ENCODE measurements at places on chromosomes 7 and 10.

DNA sequence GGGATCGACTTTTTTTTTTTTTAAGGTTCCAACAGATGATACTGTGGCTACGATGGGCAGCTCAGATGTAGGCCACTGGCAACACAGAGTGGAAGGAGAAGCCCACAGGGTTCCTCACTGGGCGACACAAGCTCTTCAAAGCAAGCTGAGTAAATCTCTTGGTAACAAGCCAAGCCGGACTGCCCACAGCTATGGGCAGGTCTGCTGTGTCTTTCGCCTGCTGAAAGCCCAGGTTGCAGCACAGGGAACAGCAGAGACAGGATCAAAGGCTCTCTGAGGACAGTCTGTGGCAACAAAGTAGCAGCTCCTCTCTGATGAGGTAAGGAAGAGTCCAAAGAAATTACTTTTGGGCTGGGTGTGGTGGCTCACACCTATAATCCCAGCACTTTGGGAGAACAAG is 83.6 kb downstream of the KCNMA1 start:
- no peak for DNase-seq

DNA sequence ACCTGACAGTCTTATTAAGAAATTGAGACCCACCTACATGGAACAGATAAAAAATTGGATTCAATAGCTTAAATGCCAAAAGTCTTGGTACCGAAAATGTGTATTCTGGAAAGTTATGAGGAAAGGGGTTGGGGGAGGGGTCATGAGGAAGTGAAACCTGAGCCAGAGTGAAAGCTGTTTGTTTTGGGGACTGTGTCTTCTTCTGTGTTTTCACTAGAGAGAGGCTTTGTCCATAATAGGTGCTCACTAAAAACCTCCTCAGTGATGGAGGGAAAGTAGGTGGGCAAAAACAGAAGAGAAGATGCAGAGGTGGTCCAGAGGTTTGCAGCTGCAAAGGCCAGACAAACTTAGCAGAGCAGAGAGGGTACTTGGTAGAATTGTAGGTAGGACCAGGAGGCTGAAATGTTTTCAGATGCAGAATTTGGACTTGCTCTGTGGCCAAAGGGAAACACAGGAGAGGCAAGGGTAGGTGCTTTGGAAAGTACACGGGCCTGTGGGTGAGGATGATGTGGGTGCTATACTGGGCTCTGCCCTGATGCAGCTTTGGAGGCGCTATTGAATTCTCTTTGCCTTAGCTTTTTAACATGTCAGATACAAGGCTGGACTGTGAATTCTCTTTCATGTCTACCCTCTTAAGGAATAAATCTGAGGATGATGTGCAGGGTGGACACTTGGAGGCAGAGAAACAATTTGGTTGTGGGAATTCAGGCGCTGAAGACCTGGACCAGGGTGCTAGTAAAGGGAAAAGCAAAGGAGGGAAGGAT is 254.6 kb downstream of the PTEN start:
- no peak for DNase-seq

- no peak for DNase-seq
Measured at GRCh38 chr10:133537546-133538545, 10.7 kb downstream of the CYP2E1 start.

- DNase-seq = no peak
Measured at GRCh38 chr7:127652333-127653248, 597 bp downstream of the SND1 start.

GRCh38 chr7:87944547-87944946 is 10.5 kb downstream of the ADAM22 start:
- DNase-seq = no peak

DNA sequence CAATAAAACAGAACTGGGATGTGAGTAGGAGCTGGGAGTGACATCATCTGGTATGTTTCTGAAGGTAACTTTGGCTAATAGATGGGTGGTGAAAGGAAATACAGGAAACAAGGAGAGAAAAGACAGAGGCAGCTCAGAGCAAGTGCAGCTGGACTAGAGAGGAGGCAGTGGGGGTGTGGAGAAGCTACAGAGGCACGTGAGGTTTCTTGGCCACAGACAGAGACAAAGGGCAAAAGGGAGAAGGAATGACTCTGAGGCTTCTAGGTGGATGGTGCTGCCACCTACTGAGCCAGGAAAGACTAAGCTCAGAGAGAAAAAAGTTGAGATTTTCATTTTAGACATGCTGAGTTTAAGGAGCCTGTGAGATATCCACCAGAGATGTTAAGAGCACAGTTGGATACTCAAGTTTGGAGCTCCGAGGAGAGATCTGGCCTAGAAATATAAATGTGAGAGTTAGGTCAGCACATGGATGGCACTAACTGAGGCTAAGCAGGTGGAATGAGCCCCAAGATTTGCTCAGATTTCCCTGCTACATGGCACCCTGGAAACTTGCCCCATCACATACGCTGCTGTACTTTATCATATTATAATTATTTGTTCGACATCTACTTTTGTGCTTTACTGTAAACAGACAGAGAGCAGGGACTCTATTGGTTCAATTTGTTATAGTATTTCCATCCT is 293.0 kb upstream of the IMMP2L start:
- DNase-seq = no peak

DNA sequence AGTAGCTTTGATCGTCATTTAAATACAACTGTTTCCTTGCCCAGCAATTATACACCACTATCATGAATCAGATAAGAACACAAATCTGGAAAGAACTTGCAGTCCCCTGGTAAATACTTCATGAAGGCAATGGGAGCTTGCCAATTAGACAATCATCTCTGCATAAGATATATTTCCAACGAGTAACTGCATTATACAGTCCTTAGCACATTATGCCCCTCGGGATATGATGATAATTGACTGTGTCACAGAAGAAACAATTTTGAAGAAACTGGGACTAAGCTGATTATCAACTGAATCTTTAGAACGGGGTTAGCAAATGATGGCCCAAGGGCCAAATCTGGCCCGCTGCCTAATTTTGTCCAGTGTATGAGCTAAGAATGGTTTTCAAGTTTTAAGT is 155.7 kb downstream of the TRIL start:
- DNase-seq = no peak

- DNase-seq = no peak
Measured at GRCh38 chr10:31803606-31804351, 124.9 kb downstream of the ARHGAP12 start.

- DNase-seq = no peak
Measured at GRCh38 chr10:672992-673391, 16.5 kb downstream of the DIP2C start.

GRCh38 chr10:84789026-84789425 is 460.6 kb downstream of the CCSER2 start:
- DNase-seq = no peak

- DNase-seq = no peak
Measured at GRCh38 chr10:45566415-45566814, 106.2 kb downstream of the ZFAND4 start.

- no peak for DNase-seq
Measured at GRCh38 chr10:11677480-11677879, 64.7 kb upstream of the ECHDC3 start.

DNA sequence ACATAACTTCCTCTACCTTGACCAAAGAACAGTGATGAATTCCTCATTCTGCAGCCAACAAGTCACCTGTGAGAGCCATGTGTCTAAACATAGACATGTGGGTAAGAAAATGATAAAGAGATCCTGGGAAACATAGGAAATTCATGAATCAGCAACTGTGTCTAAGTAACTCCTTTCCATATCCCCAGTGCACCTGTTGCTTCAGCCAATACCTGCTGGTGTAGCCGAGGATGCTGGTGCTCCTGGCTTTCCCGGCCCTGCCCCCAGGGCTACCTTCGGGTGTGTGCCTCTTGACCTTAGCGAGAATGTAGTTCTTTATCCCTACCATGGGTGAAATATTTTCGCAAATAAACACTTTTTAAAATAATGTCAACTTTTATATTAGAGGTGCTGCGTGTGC is 114.1 kb downstream of the OR13A1 start:
- DNase-seq = no peak

- DNase-seq = no peak
Measured at GRCh38 chr10:111035542-111035941, 41.3 kb upstream of the ADRA2A start.

GRCh38 chr10:106775127-106775526 is 389.4 kb downstream of the SORCS1 start:
- no peak for DNase-seq

- no peak for DNase-seq
Measured at GRCh38 chr10:81838950-81839349, 36.0 kb upstream of the NRG3 start.

- no peak for DNase-seq
Measured at GRCh38 chr7:143279186-143280098, 5.3 kb upstream of the TMEM139 start.

DNA sequence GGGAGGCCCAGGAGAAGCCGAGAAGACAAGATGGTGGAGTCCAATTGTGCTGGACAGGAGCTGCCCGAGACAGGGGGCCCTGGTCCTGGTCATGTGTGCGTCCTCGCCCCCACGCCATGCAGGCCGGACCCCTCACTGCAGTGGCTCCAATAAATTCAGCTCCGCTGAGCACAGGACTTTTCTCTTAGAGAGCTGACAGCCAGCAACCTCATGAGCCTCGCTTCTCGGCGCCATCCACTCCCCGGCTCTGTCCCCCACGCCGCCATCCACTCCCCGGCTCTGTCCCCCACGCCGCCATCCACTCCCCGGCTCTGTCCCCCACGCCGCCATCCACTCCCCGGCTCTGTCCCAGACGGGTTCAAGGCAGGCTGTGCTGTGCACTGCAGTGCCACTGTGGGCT is 2.8 kb upstream of the UTF1 start:
- no peak for DNase-seq

- DNase-seq = peak; percentile 4
Measured at GRCh38 chr7:107044347-107045194, at the start of gene PRKAR2B. TSS of gene PRKAR2B (plus strand) at chr7:107044705. CDS start at chr7:107044908, 203 bp downstream.

DNA sequence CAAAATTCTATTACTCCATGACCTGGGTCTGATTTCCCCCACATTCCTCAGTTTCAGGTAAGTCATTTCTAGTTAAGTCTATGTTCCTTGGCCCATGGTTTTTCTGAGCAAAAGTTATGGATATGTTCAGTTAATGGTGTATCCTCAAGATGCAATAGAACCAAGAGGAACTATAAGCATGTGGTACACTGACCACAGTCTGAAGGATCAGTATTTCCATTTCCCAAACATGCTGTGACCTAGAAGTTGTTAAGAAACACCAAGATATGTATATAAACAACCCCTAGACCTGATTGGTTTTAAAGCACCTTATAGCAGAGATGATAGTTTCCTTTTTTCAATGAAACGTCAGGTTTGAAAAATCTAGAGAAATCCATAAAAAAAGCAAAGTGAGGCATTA is 94.2 kb upstream of the ABCB5 start:
- DNase-seq = no peak

DNA sequence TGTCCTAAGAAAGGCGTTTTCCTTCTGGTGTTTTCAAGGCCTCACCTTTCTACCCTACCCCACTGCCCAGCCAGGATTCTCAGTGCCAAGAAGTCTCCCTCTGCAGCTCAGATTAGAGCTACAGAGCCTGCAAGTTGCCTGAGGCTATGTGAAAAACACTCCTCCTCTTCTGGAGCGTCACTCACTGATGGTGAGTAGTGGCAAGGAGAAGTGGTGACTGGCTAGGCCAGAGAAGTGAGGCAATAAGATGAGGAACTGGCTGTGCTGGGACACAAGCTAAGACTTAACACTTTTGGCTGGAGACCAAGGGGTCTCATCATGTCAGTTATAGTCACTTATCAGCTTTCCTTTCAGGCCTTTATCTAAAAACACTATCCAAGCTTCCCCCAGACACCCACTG is 86.7 kb upstream of the PRKAR2B start:
- DNase-seq = no peak

DNA sequence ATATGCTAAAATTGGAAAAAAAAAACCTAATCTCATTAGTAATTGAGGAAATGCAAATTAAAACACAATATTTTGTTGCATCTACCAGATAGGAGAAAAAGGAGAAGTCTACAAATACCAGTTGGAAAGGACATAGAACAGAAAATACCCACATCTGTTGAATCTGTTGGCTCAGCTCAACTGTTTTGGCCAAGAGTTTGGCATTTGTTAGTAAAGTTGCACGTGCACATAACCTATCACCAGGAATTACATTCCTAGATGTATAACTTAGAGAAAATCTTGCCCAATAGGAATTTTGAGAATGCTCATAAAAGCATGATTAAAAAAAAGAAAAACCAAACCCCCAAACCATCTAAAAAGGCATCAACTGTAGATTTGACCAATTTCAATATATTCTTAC is 282.1 kb upstream of the BMPER start:
- no peak for DNase-seq

- DNase-seq = no peak
Measured at GRCh38 chr7:88546808-88547207, 212.7 kb upstream of the ZNF804B start.

- DNase-seq = no peak
Measured at GRCh38 chr10:50992972-50993766, 81.1 kb upstream of the PRKG1 start.

DNA sequence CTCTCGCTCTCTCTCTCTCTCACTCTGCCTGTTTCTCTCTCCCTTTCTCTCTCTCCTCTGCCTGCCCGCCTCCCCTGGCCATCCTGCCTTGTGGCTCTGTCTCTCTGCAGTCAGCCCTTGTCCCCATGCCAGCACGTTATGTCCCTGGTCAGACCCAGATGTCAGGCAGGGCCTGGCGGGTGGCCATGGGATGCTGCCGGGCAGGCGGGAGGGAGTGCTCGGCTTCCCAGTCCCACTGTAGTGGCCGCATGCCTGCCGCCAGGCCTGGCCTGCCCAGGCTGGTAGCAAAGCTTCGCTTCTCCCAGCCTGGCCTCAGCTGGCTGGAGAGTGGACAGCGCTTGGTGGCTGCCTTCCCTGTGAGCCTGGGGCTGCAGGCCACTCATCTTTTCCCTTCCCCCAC is 121.5 kb upstream of the ZNF716 start:
- no peak for DNase-seq

DNA sequence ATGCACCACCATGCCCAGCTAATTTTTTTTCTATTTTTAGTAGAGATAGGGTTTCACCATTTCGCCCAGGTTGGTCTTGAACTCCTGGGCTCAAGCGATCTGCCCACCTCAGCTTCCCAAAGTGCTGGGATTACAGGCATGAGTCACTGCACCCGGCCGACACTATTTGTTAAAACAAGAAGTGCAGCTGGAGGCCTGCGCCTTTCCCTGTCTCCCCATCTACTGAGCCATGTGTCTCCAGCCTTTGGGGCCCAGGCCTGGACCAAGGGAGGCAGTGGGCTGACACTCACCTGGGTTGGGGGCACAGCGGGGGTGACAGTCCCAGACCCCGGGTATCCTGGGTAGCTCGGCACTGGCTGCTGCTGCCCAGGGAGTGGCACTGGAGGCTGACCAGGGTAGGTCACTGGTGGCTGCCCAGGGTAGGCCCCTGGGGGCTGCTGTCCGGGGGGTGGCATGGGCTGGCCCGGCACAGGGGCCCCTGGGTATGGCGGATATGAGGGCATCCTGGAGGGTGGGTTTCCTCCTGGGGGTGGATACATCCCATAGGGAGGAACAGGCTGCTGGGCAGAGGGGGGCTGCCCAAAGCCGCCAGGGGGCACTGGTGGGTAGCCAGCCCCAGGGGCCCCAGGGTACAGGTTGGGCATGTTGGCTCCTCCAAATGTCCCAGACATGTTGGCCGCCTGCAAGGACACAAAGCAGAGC is 36.3 kb downstream of the PLAC9 start:
- no peak for DNase-seq

DNA sequence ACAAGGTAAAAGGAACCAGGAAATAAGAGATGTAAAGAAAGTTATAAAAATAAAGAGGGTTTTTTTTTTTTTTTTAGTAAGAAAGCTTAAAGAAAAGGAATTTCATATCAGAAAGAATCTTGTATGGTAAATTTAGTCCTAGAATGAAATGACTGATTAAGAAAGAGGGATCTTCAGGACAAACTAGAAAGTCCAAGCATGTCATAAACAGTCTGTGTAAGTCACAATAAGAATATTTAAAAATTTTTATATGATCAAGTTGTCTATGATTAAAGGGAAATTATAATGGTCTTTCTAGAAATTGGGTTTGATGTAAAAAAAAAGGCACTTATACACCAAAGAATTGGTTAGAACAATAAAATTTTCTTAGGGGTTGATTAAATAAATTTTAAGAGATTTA is 289.5 kb downstream of the XPNPEP1 start:
- no peak for DNase-seq

Measured in DMS153 (cell line).